ENCODE measurements at places on chromosomes 3 and 15. TPM values are rescaled to one million over a fixed set of nuclear protein-coding genes. Genes with fewer than 3 reads are reported as not detected.

DNA sequence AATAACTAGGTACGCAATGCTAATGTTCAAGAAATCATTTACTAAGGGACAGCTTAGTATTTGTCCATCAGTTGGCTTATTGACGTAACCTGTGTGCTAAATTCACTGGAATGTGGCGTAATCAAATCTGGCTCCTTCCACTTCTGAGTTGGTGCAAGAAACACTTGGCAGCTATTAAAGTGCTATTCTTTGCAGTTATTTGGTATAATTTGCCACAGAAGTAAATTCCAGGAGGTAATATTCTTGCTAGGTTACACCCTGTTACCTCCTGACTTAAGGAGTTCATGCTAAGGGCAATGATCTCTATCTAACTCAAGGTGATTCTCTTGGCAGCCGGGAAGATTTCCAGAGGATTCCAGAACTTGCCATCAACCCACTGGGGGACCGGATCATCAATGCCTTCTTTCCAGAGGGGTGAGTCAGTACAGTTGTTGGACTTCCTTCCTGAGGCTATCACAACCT is 25.5 kb downstream of the CHP1 start:
- peak; percentile 7 for DNase-seq

- no peak for DNase-seq
These were observed 83.1 kb downstream of the RETNLB start for GRCh38 chr3:108673988-108674661.

GRCh38 chr3:172607305-172608121 is 84.3 kb upstream of the TNFSF10 start:
- DNase-seq = peak; percentile 44

GRCh38 chr3:68664276-68664675 is 268.1 kb downstream of the TAFA4 start:
- no peak for DNase-seq

DNA sequence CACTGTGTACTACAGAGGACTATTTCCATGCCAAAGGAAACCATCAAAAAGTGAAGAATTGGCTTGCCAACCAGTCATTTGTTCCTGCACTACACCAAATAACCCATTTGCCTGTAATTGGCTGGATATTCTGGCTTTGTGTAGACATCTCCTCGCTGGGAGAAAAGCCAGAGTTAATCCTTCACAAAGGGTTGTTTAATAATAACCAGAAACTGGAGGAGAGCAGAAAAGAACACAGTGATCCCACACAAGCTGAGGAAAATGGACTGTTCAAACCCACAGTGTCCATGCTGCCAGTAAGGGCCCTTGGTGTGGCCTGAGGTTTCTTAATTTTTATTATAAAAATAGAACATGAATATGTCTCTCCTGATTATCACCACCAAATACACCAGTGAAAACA is 294.0 kb downstream of the RORA start:
- DNase-seq = no peak

GRCh38 chr3:74033806-74034205 is 409.1 kb upstream of the PDZRN3 start:
- DNase-seq = no peak

- DNase-seq = peak; percentile 80
These were observed 319.1 kb upstream of the TLE3 start for GRCh38 chr15:70416829-70417228.

DNA sequence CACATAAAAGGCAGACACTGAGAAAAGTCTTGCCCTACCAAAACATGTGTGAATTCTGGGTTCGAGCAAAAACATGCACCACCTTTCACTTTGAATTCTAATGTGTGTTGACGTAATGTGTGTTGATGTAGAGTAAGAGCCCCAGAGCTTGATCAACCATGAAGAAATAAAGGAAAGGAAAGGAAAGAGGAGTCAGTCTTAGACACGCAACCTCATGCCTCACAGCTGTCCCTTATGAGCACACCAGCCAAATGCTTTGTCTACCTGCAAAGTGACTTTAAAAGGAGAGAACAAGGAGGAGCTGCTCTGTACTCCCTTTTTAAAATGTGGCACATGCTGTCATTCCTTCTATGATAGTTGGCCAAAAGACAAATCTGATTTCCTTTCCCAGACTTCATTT is 80.8 kb downstream of the RFTN1 start:
- DNase-seq = no peak

GRCh38 chr3:84683493-84683892 is 275.3 kb upstream of the CADM2 start:
- no peak for DNase-seq

DNA sequence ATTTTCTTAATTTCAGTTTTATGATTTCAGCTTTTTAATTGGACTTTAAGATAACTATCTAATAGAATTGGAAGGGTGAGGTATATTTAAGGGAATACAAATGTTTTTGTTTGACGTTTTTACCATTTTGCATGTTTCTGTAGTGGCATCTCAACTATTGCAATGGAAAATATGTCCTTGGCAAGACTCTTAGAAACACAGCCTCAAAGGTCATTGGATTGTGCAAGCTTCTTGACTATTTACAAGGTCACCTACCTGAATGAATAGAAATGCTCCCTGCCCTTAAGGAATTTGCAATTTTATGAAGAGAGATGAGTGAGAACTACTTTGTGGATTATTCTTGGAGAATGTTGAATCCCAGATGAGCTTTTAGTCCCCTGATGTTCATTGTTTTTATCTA is 43.1 kb downstream of the ITPR1 start:
- no peak for DNase-seq

GRCh38 chr3:48451270-48451669 is 4.7 kb downstream of the ATRIP start:
- DNase-seq = no peak

DNA sequence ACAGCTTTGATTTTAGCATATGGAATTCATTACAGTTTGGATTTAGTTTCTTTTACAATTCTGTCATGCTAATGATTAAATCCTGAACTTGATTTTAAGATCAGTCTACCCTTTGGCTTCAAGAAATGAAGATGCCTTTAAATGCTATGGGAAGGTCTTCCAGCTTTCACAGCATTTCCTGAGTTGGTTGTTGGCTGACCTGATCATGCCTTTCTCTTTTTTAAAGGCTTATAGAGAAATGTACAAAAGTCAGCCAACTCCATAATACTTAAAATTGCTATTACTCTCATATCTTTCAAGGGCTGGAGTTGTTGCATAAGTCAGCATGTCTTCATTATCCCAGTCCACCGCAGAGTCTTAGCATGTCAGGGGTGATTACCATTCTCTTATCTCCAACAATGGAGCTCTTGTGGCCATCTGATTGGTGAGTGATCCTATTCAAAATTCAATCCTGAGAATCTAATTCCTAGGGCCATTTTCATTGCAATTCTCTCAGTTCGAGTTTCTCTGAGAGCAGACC is 123.8 kb downstream of the GMNC start:
- DNase-seq = no peak

NEK10 gene
- polyA plus RNA-seq = 1.7 TPM

SLC9A9 gene
- polyA plus RNA-seq = 5.3 TPM

GUCA1C gene
- polyA plus RNA-seq = 0.57 TPM

IL16 gene
- polyA plus RNA-seq = 4.1 TPM

ANKRD34C gene
- 0.12 TPM for polyA plus RNA-seq

P2RY1 gene
- 2.2 TPM for polyA plus RNA-seq

All from renal pelvis (tissue), 12 donors.